ENCODE measurements at places on chromosomes 11 and 22.

DNA sequence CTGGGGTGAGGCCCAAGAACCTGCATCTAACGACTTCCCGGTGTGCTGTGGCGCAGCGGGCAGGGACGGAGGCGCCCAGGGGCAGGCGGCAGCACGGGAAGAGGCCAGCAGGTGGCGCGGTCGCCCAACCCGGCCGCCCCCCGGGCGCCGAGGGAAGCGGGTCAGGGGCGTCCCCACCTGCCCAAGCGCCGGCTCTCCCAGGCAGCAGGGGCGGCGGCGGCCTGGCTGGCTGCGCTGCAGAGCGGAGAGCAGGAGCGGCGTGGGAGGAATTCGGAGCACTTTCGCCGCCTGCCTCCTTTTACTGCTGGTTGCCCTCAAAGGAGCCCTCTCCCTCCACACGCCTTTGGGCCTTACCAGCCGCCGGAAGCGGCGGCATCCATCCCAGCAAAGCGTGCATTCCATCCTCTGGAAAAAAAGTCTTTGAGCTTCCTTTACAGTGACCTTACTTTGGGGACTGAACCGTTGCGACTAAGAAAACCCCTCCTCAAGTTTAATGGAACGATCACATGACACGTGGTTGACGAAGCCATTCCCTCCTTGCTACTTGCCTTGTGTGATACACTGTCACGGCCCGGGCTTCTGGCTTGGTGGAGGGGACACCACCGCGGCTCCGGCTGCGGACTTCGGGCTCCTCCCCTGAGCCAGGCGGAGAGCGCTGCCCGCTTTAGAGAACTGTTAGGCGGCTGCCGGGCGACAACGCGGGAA lies 106.8 kb upstream of the CLMP start:
- peak; percentile 48 for DNase-seq

DNA sequence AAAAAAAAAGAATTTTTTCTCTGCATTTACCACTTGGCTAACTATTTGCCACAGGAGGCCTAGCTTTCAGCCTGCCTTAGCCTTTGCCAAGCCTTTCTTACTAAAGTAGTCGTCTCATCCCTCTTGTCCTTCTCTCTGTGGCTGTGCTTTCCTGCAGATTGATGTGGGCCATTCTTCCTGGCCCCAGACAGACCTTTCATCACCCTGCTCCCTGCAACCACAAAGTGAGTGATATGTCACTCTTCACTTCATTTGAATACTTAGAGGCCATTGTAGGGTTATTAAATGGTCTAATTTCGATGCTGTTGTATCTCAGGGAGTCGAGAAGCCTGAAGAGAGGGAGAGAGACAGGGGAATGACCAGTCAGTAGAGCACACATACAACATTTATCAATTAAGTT lies 37.6 kb downstream of the ART5 start:
- no peak for DNase-seq

DNA sequence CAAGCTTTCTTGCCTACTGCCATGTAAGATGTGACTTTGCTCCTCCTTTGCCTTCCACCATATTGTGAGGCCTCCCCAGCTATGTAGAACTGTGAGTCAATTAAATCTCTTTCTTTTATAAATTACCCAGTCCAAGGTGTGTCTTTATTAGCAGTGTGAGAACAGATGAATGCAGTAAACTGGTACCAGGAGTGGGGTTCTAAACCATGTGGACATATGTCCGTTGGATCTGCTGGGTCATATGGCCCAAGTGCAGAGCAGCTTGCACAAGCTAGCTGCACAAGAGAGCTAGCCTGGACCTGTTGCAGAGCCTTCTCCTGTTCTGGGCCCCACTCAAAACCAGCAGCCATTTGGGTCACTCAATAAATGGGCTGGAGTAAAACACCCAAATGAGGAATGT lies 177.1 kb downstream of the HIPK3 start:
- DNase-seq, result no peak

GRCh38 chr11:15711311-15711710 lies 596.6 kb downstream of the INSC start:
- DNase-seq, result no peak

DNA sequence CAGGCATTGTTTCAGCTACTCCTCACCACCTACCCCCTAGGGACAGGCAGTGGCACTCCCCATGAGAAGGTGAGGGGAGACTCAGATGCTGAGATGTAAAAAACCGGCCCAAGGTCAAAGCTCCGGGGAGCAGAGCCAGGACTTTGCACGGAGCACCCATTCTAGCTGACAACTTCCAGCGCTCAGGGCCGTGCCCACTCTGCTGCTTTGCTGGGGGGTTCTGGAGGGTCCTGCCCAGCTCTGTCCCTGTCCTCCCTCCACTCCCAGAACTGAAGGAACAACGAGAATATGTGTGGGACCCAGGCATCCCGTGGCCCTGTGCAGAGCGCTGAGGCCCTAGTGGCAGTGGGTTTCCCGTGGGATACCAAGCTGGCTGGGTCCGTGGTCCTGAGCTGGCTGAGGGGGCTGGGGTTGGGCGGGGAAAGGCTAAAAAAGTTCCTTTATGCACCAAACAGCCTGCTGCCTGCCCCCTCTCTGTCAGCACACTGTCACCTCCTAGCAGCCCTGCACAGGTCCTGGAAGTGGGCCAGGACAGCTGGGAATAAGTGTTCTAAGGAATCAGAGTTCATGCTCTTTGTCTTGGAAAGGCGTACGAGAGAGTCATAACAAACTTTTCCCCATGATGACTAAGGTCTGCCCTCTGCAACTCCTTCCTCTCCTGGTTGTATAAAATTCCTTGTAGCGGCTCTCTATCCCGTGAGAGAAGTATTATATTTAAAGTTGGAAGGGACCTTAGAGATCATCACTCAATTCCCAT lies 1.9 kb downstream of the MS4A10 start:
- no peak for DNase-seq

DNA sequence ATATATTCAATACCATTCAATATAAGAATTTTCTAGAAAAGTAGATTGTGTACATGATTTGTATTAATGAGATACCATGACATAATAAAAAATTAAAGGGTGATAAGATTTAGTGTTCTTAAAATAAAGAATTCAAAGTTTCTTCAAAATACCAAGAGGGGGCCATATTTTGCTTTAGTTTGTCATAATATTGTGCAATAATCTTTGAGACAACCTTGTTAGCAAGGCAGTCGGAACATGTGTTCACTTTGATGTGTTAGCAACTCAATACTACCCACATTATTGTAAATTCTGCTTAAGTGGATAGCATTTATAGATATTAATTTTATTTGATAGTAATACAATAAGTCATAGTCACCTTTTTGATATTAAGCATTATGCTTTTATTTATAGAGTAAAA lies 241.3 kb upstream of the PDGFD start:
- DNase-seq, result no peak

DNA sequence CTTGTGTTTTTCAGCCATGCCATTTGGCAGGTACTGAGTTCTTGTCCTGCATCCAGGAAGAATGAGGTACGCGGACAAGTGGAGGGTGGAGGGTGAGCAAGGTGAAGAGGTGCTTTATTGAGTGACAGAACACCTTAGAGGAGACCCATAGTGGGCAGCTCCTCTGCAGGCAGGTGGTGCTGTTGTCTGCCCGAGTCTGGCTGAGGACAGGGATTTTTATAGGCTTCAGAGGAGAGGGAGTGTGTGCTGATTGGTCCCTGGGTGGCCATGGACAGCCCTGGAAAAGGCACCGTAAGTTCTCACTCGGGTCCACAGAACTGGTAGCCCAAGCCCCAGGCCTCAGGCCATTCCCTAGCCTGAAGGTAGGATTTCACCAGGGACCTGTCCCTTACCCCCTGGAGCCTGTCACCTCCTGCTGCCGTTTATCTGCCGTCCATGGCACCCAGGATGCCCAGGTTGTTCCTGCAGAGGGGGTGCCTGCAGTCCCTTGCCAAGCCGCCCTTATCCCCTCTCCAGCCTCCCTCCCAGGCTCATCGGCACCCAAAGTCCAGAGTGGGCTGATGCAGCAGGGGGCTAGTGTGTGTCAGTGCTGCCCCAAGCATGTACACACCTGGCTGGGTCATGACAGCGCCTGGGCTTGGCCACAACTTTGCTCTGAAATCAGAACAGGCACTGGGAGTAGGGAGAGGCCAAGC lies 213.6 kb downstream of the LRRC4C start:
- no peak for DNase-seq

DNA sequence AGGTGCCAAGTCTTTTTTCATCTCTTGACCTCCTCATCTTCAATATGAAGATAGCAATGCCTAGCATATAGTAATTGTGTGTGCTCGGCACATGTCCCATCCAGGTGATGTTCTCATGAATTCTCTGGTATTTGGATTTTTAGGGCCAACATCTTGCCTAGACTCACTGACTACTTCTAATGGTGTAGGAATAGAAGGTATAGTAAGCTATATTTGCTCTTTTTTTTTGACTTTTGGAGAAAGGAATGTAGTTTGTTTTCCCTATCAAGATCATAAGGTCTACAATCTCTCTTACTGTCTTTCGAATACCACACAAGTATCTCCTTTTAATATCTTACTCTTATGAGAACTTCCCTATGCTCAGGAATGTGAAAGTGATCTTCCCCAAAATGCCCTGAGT lies 3.2 kb downstream of the HBD start:
- DNase-seq, result no peak

- DNase-seq, result no peak
Observed at GRCh38 chr11:18013790-18014507, 1.1 kb upstream of the SERGEF start.

DNA sequence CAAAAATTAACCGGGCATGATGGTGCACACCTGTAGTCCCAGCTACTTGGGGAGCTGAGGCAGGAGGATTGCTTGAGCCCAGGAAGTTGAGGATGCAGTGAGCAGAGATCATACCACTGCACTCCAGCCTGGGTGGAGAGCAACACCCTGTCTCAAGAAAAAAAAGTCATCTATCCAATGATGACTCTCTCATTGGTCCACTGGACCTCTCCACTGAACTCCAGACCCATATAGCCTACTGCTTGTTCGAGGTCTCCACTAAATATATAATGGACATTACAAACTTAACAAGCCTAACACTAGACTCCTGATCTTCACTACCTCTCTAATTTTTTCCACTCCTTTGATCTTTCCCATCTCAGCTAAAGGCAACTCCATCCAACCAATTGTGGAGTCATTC lies 33.5 kb upstream of the MTCH2 start:
- no peak for DNase-seq

DNA sequence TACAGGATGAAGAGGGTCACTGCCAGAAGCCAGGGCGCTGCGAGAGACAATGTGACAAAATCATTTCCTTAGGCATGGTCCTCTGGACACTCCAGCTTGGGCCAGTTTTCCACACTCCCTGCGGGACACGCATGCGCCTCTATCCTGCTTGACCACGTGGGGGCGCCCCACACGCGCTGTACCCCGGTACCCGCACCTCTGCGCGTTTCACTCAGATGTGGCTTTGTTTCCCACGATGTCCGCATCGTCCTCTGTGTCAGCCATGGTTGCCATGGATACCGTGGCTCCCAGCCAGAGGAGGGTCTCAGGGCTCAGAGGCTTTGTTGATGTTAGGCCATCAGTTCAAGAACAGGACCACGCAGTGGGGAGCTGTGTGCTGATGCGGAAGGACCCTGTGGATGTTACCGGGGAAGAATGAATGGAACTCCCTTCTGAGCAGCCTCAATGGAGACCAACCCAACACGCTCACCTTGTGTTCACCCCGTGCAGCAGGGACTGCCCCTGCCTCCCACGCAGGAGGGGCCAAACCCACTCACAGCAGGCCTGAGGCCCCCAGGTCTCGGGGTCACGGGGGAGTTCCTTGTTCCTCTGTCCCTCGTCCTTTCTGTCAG lies 101.1 kb upstream of the SLC22A12 start:
- no peak for DNase-seq

GRCh38 chr11:74844865-74845264 lies 96.2 kb downstream of the RNF169 start:
- no peak for DNase-seq

DNA sequence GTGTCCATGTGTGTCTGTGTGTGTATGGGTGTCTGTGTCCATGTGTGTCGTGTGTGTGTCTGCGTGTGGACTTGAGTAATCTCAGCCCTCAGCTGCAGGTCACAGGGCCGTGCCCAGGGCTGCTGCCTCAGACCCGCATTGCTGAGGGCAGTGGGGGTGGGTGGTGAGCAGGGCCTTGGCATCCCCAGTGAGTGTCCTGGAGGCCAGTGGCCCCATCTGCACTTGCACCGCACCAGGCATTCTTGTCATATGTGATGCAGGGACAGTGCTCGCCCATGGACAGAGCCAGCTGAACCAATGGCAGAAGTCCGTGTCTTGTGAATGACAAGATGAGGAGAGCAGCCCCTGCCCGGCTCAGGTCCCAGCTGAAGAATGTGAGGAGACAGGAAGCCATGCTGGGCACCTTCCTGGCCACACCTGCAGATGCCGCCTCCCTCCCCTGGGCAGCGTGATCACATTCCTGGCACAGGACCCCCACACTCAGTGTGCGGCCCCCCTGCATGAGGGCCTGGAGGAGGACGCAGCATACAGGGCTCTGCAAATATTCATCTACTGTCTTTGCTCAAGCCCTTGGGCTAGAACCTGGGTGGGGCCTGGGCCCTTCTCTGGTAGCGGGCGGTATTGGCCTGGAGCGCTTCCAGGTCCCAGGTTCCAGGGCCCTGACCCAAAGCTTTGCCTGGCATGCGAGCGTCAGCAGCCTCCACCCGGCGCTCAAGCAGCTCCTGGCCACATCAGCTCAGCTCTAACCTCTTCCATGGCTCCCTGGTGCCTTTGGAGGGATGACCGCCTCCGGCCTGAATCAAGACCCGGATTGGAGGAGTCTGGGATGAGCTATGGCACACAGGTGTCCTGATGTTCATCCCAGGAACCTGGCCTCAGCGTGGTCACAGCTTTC lies 3.9 kb downstream of the ALDH3B2 start:
- no peak for DNase-seq

GRCh38 chr11:78417888-78418583 lies 416 bp upstream of the GAB2 start:
- peak; percentile 69 for DNase-seq

- no peak for DNase-seq
Observed at GRCh38 chr11:7949934-7950333, 8.4 kb upstream of the OR10A3 start.

GRCh38 chr22:32852395-32853251 lies 51.1 kb downstream of the TIMP3 start:
- DNase-seq, result no peak

DNA sequence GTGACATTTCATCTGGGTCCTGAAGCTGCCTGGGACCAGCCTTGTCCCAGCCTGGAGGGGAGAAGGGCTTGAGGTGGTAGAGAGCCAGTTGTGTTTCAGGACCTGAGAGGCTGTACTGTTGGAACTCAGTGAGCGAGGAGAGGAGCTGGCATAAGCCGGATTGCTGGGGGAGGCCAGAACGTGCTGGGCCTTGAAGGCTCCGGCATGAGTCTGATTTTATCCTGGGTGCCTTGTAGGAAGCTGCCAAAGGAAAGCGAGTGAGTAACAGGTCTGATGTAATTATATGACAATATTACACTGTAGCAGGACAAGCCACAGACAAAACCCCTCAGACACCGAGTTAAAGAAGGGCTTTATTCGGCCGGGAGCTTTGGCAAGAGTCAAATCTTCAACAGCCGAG lies 17.2 kb downstream of the AP2A2 start:
- DNase-seq, result no peak

GRCh38 chr11:1178201-1178885 lies 20.6 kb downstream of the MUC5AC start:
- DNase-seq, result no peak
